Activated CD4-positive, CD25-positive, alpha-beta regulatory T cell (primary cell): ENCODE measurements at places on chromosomes 11 and 22.

GRCh38 chr11:68146010-68146540 lies 24.9 kb upstream of the CHKA start:
- DNase-seq: no peak

DNA sequence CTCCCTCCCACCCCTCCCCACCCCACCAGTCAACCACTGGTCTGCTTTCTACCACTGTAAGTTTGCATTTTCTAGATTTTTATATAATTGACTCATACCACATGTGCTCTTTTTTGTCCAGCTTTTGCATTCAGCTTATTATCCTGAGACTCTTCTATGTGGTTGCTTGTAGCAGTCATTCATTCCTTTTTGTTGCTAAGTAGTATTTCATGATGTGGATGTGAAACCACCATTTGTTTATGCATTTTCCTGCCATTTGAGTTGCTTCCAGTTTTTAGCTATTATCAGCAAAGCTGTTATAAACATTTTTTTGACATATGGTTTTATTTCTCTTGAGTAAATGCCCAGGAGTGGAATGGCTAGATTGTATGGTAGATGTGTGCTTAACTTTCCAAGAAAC lies 77.0 kb upstream of the FGF3 start:
- DNase-seq: no peak

DNA sequence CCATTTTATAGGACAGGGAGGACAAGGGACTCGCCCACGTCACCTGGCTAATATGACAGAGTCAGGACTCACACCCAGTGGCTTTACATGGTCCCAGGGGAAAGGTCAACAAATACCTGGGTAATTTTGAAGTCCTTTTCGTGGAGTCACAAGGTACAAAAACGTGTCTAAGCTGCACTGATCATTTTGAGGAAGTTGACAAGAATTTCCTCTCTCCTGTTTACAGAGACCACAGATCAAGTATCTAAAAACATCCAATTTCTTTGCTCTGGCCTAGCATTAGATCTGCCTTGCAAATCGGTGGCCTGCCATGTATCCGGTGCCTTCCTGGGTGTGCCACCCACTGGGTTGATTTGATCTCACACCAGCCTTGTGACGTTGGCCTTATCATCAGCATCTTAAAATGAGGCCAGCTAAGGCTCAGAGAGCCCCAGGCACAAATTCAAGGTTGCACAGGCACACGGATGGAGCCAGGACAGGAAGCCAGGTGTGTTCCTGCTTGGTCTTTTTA lies 17.6 kb downstream of the GDPD5 start:
- DNase-seq: no peak

DNA sequence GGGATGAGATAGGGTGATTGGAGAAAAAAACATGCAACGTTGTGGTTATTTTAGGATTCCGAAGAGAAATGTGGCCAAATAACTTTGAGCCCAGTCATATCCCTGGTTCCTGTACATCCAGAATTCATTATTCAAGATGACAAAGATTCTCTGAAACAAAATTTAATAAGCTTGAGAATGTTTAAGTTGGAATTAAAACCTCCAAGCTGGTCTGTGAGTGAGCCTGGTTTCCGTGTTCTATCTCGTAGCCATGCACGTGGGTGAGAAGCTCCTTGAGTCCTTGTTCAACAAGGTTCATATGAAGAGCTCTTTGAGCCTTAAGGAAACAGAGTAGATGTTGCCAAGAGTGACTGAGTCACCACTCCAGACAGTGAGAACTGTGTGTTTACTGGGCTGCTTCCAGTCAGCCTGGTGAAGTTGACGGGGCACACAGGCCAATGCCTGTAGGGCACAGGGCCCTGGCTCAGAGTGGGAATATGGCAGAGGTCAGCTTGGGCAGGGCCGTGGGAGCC lies 206.5 kb downstream of the NAV2 start:
- no peak for DNase-seq
